ENCODE measurements at places on chromosomes 7 and 10.

GRCh38 chr10:121032460-121032859 is 181.3 kb downstream of the WDR11 start:
- DNase-seq: no peak

DNA sequence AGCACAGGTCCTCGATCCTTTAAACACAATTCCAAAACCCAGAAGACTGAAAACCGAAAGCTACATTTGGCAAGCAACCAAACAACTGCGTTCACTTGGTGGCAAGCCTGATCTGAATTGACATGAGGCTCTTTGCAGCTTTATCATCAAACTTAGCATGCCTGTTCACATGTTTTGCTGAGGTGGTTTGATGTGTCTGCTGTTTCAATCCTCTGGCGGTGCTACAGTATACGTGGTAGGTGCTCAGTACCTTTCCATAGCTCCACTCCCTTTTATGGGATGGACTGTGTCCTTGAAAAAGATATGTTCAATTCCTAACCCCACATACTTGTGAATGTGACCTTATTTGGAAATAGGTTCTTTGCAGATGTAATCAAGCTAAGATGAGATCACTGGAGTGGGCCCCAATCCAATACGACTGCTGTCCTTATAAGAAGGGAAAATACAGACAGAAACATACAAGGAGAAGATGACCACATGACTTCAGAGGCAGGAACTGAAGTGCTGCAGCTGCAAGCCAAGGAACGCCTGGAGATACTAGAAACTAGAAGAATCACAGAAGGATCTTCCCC is 33.4 kb downstream of the CCDC6 start:
- no peak for DNase-seq

DNA sequence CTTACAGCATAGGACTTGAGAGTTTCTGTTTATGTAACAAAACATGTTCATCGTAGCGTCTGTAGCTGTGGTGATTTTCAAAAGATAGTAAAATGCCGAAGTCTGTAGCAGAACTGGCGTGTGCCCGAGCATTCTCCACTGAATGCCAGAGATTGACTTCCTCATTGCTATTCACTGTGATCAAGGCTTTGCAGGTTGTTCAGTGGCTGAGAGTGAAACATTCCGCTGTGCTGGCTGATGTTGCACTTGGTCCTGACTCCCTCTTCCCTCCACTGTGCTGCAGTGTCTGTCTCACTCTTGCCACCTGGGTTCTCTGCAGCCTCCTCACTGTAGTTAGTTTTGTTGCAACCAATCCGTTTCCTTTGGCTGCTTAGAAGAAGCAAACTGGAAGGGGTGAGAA is 37.6 kb downstream of the FHIP2A start:
- DNase-seq: no peak

GRCh38 chr7:43647673-43648472 is 65.0 kb downstream of the STK17A start:
- DNase-seq: no peak

DNA sequence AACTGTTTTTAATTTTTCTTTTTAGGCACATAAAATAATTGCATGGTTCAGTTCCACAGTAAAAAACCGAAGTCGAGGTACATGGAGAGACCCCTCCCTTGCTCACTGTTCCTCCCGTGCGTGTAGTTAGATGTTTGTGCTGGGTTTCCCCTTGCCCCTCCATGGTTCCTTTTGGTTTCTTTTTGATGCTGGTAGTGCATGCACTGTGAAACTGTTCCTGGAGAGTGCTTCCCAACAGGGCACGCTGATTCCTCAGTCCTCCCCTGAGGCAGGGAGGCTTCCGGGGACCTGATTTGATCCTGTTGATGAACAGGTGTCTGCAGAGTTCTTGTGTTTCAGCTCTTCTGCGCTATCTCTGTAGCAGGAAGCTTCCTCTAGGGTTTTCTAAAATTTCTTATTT is 69.5 kb downstream of the ADCY1 start:
- no peak for DNase-seq

GRCh38 chr10:98030093-98030821 is at the start of gene CRTAC1:
Gene CRTAC1, minus strand, starts transcription at chr10:98030621. Its CDS starts 149 bp downstream, at chr10:98030472.
- no peak for DNase-seq

DNA sequence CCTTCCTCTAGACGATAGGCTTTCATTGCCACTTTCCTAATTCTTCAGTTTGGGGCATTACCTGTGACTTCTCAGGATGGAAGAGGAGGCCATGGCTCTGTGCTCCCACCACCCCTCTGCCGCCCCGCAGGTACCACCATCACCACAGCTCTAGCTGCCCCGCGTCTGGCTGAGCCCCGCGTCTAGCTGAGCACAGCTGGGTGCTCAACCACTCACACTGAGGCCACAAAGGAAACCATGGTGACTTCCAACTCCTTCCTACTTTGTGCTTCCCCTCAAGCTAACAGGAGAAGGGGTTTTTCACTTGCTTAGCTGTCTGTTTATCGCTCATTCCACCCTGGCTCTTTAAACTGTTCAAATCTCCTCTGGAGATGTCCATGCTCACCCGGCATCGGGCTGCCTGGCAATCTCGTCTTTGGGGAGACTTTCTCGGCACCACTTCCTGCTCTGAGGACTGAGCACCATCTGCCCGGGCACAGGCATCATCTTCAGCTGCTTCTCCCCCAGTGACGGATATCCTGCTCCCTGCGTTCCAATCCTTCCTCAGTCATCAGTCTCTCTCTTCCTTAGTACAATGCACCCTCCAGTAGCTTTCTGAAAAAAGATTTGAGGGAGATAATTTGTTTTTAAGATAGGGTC is 59.4 kb downstream of the MAD1L1 start:
- no peak for DNase-seq

DNA sequence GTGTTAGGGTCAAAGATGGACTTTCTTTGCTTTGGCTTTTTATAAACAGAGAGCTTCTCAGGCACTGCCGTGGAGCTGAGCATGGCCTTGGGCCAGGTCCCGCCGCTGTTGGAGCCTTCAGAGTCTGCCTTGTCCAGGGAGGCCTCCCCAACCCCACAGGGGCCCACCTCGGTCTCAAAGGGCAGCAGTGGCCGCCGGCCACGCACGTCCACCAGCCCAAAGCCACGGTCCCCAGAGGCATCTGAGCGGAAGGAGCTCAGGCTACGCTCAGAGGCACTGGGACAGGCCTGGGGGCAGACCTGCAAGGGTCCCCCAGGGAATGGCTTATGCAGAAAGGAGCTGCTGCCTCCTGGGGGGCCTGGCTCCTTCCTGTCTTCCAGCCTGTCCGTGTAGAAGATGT is 105.0 kb downstream of the DLG5 start:
- DNase-seq: no peak
